ENCODE measurements at places on chromosomes 6 and 20.
A peak's percentile ranks its signal among the peaks of the same experiment; 100 is the strongest.

DNA sequence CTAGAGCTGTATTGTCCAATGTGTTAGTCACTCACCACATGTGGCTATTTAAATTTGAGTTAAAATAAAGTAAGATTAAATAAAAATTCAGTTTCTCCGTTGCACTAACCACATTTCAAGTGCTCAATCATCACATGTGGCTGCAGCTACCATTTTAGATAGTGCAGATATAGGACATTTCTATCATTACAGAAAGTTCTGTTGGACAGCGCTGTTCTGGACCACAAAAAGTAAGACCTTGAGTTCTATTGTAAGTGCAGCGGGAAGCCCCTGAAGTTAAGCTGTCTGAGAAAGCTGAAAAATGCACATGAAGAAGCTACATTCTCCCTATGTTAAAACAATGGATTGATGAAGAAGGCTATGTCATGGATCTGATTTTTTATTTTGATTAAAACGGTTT lies 1.1 kb downstream of the ORC3 start:
- DNase-seq: no peak

GRCh38 chr6:118843685-118844390 lies 50.1 kb upstream of the ASF1A start:
- no peak for DNase-seq

DNA sequence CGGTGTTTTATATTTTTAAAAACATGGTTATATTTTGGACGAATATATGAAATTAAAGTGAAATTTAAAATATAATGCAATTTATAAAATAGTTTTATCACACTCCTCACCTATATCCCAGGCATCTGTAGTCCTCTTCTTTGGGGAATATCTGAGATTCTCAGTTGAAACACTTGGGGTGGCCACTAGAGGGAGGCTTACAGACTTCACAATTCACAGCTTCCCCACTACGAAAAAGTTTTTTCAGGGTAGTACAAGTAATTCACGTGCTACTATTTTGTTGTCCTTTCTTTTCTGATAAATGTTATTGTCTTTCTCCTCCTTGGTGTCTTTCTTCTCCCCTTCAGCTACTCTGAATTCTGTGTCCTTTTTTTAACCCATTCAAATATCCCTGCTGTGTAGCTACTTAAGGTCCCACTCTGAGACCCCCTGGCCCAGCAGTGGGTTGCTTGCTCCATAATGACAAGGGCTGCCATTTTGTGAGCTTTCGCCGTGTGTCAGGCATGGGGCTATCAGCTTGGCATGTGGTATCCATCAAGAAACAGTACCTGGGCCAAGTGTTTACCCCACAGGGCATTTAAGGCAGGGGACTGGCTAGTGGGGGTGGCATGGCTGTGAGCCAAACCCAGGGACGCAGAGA lies 43.6 kb upstream of the PHACTR3 start:
- no peak for DNase-seq

DNA sequence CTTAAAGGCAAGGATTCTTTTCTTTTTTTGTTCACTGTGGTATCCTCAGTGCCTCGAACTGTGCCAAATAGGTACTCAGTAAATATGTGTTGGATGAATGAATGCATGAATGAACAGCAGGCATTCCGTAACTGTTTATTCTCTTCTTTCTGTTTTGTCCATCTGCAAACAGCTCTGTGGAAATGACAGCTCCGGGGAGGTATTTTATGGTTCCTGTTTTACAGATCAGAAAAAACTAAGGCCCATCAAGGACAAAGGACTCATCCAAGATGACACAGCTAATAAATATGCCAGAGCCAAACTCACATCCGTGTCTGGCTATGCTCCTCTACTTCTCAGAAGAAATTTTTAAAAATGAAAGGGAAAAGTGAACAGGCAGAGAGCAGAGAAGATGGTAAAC lies 21.0 kb downstream of the JPH2 start:
- no peak for DNase-seq

DNA sequence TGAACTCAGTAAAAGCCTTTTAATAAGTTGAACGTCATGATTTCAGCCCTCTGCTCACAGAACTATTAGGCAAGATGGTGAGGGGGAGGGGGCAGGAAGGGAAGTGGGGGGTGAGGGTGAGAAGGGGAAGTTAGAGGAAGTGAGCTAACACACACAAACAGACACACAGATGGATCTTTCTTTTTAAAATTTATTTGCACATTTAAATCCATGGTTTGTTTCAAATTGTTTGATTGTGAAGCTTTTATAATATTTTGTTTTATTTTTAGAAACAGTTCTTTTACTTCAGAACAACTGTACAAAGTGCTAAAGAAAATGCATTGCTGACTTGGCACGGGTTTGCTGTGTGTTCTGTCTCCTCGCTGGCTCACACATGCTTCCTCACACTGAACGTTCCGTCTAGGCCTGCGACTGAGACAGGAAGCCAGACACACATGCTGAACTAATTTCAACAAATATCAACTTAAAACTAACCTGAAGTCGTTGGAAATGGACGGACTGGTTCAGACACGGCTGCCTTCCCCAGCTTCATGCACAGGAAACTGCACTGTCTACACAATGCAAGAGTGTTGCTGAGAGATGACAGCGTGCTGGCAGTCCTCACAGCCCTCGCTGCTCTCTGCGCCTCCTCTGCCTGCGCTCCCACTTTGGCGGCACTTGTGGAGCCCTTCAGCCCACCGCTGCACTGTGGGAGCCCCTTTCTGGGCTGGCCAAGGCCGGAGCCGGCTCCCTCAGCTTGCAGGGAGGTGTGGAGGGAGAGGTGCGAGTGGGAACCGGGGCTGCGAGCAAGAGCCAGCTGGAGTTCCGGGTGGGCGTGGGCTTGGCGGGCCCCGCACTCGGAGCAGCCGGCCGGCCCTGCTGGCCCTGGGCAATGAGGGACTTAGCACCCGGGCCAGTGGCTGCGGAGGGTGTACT lies 8.1 kb upstream of the ZBP1 start:
- peak; percentile 79 for DNase-seq

DNA sequence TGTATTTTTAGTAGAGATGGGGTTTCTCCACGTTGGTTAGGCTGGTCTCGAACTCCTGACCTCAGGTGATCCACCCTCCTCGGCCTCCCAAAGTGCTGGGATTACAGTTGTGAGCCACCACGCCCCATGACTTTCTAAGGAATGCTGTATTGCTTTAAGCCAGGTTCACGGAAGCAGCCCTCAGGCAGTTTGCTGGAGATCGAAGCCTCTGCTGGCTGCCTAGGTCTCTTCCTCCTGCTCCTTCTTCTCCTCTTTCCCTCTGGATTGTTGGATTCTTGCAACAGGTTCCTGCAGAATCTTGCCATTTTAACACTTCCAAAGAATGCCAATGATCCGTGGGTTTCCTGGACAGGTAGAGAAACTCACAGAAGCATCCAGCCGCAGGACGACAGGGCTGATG lies 29.3 kb upstream of the B4GALT5 start:
- no peak for DNase-seq

GRCh38 chr6:142885182-142885867 lies 59.7 kb downstream of the HIVEP2 start:
- DNase-seq: no peak

GRCh38 chr6:3328145-3328544 lies 69.4 kb downstream of the PSMG4 start:
- no peak for DNase-seq

DNA sequence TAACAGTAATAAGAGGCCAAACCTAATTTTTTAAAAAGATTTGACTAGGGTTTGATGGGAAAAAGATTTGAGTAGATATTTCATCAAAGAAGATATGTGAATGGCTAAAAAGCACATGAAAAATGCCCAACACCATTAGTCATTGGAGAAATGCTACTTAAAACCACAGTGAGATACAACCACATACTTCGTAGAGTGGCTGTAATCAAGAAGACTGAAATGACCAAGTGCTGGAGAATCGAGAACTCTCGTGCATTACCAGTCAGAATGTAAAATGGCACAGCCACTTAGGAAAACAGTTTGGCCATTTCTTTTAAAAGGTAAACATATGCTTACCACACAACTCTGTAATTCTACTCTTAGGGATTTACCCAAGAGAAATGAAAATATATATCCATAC lies 175.5 kb downstream of the EYA2 start:
- no peak for DNase-seq

- DNase-seq: no peak
Observed at GRCh38 chr20:44018259-44018941, 103.7 kb downstream of the TOX2 start.

- DNase-seq: no peak
Observed at GRCh38 chr6:6251555-6252280, 68.7 kb downstream of the F13A1 start.

DNA sequence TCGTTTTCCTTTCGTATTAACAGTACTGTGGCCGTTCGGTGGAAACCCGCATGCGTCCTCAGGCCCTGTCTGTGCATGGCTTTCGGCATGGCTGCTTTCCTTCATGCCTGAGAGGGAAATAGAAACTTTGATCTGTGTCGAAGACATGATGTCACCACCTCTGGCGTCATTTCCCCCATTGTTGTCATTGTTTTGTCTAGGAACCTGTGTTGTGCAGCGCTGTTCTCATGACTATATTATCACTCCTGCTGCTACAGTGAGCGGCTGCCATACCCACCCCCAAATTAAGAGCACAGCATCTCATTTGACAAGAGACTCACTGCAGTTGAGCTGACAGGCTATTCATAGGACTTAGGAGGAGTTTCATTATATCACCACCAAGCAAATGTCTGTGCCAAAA lies 172.3 kb downstream of the TMEM242 start:
- no peak for DNase-seq

DNA sequence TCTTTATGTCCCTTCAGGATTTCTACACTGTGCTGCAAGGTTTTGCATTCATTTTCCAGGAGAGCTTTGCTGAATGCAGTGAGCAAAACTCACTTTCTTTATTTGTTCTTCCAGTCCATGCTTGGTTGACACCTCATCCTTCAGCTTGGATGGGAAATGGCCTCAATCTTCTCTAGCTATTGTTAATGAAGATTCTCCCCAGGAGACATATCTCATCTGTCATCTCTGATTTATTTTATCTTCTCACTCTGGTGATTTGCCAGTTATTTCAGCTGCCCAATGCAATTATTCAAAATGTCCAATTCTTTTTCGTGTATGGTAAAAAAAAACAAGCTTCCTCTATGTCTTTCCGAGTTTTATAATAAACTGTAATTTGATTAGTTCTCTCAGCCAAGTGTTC lies 77.9 kb upstream of the PAK5 start:
- no peak for DNase-seq

DNA sequence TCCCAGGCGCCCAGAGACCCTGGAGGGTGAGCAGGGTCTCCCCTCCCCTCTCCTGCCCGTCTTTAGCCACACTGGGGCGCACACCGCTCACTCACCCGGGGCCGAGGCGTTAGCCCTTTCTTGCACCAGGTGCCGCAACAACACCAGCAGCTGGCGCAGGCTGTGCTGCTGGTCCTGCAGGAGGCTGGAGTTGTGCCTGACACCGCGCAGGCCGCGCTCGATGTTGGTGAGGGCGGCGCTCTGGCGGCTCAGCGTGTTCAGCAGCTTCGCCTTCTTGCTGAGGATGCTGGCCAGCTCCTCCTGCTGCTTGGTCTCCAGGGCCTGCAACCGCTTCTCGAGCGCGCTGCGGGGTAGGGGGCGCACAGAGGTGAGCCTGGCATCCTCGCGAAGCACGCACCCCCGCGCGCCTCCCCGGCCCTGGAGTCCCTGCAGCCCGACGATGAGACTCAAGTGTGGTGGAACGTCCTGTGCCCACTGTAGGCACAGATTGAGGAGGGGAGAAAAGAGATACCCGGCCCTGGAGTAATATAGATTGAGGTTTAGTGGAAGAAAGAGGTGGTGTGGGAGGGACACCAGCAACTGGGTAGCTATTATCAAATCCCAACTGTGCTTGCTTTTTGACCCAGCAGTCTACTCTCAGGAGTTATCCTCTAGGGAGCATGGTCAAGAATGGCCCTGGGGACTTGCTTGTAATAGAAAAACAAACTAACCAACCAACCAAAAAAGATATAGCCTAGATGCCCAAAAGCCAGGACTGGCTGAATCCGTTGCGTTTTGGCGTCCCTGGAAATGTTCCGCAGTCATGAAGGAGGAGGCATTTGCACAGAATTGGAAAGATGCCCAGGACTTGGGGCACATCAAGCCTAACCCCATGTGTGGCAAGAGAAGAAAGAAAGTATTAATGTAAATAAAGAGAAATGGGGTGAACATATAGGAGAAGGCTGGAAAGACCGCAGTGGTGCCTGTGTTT lies 30.9 kb downstream of the ANGPT4 start:
- peak; percentile 88 for DNase-seq

DNA sequence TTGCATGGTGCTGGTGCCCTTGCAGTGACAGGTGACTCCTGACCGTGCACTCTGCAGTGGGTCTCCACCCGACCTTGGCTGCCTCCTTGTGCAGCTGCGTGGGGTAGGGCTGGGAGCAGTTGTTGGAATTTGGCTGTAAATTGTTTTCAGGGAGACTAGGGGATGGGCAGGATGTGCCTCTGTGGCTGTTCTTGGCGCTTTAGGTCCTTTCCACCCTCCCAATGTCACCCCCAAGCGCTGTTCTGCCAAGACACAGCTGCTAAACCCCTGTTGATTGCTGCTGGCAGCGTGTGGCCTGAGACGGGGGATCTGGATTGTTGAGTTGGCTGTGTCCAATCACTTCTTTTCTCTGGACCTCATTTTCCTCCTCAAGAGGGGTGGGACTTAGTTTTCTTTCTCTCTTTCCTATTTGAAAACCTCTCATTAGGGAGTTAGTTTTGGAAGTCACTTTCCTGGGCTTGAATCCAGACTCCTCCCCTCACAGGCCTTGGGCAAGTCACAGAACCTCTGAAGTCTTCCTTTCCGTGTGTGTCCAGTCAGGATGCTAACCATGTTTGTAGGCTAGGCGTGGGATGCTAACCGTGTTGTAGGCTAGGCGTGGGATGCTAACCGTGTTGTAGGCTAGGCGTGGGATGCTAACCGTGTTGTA lies 8.5 kb downstream of the IGF2R start:
- DNase-seq: peak; percentile 67

DNA sequence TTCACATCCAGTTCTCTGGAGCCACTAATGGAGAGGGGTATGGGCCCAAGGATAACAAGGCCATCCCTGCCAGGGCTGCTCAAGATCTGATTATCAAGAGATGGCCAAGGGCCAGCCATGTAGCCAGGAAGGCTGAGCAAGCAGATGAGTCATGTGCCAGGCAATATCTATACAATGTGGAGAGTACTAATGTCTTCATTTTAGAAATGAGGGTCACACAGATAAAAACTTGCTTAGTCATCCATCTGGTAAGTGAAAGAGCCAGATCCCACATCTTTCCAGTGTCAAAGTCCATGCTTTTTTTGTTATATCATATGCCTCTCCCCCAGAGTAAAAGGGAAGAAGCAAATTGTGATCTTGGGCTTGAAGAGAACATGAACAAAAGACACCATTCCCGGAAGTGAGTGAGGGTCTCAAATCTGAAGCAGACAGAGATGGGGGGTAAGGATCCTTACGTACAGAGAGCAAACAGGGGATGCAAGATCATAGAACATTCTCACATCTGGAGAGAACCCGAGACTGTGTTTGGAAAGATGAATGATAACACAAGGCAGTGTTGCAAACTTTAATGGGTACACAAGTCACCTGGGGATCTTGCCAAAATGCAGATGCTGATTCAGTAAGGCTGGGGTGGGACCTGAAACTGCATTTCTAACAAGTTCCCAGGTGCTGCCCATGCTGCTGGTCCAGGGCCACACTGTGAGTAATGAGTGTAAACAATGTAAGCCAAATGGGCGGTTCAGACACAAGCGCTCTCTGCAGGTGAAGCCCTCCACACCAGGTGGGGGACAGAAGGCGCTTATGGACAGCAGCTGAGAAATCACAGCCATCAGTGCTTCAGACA lies 20.0 kb upstream of the GSTA3 start:
- no peak for DNase-seq

GRCh38 chr20:47792021-47792618 lies 6.8 kb upstream of the SULF2 start:
- peak; percentile 90 for DNase-seq

GRCh38 chr6:56618050-56618449 lies 24.6 kb downstream of the DST start:
- no peak for DNase-seq

Data from right cardiac atrium (tissue), 5 donors.